LoVo (cell line): ENCODE measurements at places on chromosomes 5 and 9.

- DNase-seq, result no peak
Observed at GRCh38 chr5:139660923-139661814, 13.0 kb downstream of the CXXC5 start.

- no peak for DNase-seq
Observed at GRCh38 chr9:112581469-112582176, 95.0 kb downstream of the KIAA1958 start.

- DNase-seq, result no peak
Observed at GRCh38 chr5:129079496-129079895, 15.1 kb upstream of the ISOC1 start.

DNA sequence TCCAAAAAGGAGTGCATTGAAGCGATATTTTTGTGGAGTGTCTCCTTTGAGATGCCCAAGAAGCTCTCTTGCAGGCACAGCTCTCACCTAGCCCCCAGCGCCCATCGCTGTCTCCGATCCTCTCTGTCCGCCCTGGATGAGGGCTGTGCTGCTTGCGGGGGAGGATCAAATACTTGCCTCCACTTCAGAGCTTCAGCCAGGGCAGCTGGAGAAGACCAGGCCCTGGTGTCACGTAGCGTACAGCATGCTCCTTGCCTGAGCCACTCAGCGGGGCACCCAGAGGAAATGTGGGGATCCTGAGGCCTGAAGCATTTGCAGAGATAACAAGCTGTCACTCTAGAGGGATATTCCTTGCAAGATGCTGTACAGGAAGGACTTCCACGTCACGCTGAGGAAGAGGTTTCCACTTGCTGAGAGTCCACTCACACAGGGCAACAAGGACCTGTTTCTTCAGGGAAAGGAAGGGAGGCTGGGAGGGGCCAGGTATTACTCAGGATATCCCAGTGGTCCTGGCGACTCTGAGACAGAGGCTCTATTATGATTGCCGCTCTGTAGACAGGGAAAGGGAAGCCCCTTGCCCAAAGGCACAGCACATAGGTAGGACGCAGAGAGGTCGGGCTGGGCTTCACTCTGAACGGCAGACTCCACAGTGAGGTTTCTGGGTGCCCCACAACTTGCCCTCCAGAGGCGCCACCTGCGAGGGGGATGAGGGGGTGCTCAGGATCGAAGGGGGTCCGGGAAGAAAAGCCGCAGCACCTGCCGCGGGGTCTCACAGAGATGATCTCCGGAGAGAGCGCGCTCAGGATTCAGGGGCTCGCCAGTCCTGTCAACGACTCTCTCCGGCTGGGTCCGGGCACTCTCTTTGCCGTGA is 64.0 kb downstream of the CRB2 start:
- DNase-seq, result no peak

DNA sequence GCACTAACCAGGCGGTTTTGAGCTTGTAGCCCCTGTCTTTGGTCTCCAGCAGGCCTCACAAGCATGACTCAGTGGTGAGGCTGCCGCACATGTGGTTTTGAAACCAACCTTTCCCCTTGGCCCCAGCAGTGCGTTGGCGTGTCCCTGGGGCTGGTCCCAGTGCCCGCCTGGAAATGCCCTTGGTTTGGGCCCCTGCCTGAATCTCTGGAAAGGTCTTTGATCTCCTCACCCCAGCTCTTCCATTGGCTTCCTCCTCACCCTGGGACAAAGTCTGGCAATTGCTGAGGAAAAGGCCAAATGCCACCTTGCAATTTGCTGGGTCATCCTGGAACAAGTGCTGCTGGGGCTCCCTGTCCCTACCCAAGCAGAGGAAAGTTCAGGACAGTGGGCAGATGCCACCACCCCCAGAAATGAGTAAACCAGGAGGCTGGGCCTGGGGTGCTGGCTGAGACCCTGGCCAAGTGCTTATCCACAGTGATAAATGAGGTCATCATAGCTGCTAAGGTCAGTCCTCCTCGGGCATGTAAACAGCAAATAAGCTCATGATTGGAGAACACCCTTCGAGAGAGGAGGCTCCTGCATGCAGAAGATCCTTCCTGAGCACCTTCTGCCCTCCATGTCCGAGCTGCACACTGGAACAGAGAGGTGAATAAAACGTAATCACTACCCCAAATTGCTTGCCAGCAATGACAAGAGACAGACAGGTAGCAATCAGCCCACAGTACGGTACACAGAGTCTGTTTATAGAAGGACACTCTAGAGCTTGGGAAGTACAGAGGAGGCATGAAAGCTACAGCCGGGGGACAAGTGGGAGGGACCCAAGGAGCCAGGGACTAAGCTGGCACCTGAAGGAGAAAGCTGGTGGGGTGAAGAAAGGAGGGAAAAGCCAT is 98.9 kb upstream of the CPEB4 start:
- peak; percentile 35 for DNase-seq

DNA sequence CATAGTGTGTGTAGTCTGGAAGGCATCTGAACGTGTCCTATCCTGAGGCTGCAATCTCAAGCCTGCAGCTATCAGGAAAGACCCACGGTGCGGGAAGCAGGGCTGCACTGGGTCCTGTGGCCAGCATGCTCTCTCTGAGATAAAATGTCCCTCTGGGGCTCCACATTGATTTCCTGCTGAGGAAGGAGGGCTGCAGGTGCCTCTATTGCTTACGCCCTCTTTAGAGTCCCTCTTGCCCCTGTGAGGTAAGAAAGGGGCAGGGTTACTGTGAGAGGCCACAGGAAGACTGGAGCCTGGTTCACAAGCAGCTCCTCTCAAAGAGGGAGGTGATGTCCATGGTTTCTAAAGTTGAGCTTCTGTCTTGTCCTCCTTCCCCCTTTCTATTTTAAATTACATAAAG is 299.9 kb upstream of the RFX3 start:
- DNase-seq, result no peak

DNA sequence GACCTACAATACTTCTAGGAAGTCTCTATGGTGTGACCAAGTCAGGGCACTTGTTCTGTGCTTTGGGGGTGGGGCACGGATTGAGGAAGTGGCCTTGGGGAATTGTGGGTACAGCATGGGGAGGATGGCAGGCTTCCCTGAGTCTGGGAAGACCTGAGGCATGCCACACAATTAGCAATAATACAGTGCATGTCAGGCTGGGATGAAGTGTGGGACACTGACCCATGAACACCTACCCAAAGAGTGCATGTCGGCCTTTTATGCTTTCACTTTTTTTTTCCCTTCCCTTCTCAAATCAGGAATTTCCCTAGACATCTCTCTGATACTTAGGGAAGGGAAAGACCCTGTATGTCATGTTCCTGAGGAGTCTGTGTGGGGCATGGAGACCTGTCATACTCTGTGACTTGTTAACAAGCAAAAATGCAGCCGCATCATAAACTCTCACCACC is 146.4 kb downstream of the PALM2AKAP2 start:
- DNase-seq, result no peak

DNA sequence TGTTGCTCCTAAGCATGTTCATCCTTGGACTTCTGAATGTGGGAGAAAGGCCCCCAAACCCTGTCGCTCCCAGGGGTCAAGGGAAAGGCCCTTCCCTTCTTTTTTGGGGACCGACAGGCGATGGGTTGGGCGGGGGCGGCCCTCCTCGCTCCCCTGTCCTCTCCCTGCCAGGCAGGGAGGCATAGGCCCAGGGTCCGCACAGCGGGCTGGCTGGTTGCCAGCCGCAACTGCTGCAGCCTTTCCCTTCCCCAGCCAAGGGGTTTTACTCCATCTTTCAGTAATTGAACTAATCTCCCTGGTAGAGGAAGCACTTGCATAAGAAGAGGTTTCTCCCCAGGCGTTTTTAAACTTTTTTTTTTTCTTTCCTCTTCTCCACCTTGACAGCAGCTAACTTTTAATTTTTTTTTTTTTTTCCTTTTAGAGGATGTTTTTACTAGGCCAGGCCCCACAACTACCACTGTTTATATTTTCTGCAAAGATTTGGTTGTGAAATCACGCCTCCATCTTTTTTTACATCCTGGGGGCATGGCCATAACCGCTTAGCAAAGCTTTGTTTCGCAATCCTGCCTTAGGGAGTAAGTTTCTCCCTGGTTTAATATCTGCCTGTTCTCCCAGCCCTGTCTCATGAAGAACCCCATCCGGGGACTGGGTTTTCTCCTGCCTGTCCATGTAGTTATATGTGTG is 216.9 kb upstream of the ZNF608 start:
- peak; percentile 16 for DNase-seq

- DNase-seq, result peak; percentile 63
Observed at GRCh38 chr5:93800988-93801811, 59.8 kb upstream of the POU5F2 start.

DNA sequence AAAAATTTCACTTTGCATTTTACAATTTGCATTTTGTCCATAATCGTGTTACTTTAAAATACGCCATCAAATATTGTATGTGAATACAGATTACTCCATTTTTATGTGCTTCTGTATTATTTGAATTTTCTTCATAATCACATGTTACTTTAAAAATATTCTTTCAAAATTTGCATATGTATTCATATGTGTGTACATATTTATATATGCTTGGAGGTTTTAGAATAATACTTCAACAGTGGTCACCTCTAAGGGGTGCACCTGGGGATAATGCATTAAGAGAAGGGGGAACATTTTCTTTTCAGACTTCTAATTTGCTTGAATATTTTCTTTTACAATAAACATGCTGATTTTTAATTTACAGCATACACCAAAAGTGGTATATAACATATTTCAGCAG is 21.9 kb upstream of the ELL2 start:
- no peak for DNase-seq

GRCh38 chr5:3339798-3340115 is 255.9 kb upstream of the IRX1 start:
- no peak for DNase-seq

DNA sequence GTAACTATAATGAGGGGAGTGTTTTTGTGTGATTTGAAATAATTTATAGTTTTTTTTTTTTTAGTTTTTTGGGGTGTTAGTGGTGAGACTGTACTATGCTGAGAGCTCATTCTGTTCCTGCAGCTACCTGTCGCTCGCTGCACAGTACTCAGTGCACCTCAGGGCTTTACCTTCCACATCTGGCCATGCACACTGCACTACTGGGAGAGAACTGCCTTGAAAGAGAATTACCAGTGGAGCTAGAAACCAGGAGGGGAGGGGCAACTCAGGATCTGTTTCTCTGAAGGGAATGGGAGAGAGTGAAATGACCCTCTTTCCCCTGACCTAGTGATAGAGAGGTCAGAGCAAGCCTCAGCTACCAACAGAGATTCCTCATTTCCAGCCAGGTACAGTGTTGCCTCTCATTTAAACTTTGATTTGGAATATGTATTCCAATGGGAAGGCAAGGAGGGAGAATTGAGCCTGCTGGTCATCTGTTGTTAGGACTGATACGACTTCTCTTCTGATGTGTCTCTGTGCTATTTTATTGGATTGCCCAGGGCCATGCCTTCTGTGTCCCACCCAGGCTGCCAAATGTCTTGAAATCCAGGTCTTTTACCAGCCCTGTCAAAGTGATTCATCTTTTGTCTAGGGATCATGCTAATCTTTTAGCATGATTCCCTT is 8.9 kb downstream of the ATG10 start:
- DNase-seq, result no peak

DNA sequence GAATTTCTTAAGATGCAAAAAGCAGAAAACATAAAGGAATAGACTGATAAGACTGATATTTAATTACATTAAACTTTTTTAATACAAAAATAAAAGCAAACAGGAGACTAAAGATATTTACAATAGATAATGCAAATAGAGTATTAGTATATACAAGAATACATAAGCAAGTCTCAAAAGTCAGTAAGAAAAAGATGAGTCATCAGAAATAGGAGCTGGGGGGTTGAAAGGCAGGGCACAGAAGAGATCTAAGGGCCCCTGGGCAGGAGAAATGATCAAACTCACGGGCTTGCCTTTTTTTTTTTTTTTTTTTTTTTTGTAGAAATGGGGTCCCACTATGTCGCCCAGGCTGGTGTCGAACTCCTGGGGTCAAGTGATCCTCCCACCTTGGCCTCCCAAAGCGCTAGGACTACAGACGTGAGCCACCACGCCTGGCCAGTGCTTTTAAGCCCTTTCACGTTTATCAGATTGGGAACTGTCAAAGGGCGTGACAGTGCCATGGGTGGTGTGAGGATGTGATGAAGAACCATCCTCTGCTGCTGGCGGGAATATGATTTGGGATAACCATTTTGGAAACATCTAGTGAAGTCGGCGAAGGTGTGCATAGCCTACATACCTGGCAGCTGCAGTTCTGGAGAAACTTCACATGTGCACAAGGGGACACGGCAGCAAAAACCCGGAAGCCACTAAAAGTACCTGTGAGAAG is 126.1 kb downstream of the CACNA1B start:
- DNase-seq, result no peak

- no peak for DNase-seq
Observed at GRCh38 chr9:23741351-23741750, 84.7 kb downstream of the ELAVL2 start.

- DNase-seq, result no peak
Observed at GRCh38 chr5:172715931-172716682, 54.9 kb downstream of the DUSP1 start.

- DNase-seq, result no peak
Observed at GRCh38 chr9:102950346-102950745, 44.8 kb upstream of the CYLC2 start.

- DNase-seq, result peak; percentile 54
Observed at GRCh38 chr5:136006761-136007251, 22.0 kb upstream of the TGFBI start.

DNA sequence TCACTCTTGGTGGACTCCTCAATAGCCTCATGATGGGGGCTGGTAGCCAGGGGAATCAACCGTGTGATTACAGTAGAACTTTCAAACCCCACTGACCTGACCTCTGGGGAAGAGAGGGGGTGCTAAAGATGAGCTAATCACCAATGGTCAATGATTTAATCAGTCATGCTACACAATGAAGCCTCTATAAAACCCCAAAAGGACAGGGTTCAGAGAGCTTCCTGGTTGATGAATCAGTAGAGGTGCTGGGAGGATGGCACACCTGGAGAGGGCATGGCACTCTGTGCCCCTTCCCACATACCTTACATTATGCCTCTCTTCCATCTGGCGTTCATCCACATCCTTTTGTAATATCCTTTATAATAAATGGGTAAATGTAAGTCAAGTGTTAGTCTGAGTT is 8.9 kb upstream of the SH3TC2 start:
- no peak for DNase-seq

DNA sequence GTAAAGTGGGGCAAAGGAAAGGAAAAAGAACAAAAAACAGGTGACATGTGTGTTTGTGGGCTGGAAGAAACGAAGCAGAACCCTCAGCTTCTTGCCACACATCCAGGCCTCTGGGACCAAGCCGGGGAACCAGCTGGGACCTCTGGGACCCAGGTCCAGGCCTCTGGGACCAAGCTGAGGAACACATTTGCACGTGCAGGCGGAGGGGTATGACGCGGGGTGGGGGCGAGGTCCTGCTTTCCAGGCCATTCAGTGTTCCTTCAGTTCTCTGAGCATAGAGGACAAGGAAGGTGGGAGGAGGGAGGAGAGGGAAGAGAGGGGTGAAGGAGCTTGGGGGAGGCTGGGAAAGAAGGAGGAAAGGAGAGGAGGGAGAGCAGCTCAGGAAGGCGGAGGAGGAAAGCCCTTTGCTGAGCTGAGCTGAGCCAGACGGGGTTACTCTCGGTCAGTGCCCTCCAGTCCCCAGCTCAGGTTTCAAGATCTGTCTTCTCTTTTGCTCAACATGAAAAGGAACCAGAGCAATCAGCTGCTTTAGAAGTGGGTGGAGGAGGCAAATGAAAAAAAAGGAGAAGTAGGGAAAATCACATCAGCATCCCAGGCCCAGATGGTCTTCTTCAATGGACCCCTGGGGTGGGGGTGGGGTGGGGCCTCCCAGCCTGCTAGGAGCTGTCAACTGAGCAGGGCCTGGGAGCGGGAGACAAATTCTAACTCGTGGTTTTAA is 59.1 kb downstream of the ABCA1 start:
- DNase-seq, result no peak
